ENCODE measurements at places on chromosomes 6 and 20.
A peak's percentile ranks its signal among the peaks of the same experiment; 100 is the strongest.

DNA sequence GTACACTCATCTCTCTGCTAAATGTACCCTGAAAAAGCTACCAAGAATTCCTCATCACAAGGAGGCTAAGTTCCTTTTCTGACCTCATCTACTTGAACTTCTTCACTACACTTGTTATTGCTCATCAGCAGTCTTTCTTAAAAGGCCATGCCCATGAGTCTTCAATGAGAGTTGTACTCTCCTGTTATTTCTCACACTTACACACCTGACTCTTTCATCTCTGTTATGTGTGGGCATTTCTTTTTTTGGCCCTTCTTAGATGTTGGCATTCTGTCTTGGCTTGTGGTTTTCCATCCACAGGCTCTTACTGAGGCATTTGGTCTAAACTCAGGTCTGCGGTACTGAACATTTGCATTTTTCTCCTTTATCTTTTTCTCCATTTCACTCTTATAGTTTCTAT, 10.7 kb upstream of the SLC17A1 start:
- DNase-seq: no peak

DNA sequence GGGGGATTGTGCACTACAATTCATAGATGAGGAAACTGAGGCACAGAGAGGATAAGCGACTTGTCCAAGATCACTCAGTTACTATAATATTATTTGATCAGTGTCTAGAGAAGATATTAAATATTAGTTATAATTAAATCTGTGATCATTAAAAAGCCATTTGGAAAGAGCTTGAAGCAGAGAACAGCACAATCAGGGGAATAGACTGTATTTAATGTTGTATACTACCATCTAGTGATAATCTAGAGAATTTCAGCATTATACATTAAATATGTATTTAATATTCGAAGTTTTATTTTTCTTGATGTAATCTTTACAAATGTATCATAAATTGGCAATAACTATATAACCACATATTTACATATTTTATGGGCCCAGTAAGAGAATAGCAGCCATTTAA, 20.1 kb upstream of the MTCL3 start:
- no peak for DNase-seq

- DNase-seq: no peak
Observed at GRCh38 chr6:92888316-92888715, 531.0 kb downstream of the EPHA7 start.

GRCh38 chr6:140445474-140446004, 1071.1 kb upstream of the CITED2 start:
- no peak for DNase-seq

DNA sequence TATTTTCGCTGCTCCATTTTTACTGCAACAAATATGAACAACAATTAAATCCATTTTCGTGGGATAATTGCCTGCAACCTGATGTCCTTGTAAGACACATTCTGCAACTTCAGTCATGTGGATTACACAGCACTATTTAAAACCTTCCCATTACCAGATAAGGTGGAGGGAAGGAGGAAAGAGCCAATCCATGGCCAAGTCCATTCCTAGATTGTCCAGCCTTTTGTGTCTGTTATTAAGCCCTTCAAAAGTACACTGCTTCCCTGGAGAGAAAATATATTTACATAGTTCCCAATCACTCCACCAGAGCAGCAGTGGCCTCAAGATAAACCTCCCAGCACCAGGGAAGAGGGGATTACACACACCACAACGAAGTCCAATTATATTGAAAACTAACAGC, 347.9 kb downstream of the CDH26 start:
- no peak for DNase-seq

GRCh38 chr6:48664826-48665225, 553.8 kb upstream of the PTCHD4 start:
- peak; percentile 50 for DNase-seq

GRCh38 chr20:59159493-59160376, 3.9 kb upstream of the ZNF831 start:
- no peak for DNase-seq
